ENCODE measurements at places on chromosomes 2 and 18. TPM values are rescaled to one million over a fixed set of nuclear protein-coding genes. Genes with fewer than 3 reads are reported as not detected.

DNA sequence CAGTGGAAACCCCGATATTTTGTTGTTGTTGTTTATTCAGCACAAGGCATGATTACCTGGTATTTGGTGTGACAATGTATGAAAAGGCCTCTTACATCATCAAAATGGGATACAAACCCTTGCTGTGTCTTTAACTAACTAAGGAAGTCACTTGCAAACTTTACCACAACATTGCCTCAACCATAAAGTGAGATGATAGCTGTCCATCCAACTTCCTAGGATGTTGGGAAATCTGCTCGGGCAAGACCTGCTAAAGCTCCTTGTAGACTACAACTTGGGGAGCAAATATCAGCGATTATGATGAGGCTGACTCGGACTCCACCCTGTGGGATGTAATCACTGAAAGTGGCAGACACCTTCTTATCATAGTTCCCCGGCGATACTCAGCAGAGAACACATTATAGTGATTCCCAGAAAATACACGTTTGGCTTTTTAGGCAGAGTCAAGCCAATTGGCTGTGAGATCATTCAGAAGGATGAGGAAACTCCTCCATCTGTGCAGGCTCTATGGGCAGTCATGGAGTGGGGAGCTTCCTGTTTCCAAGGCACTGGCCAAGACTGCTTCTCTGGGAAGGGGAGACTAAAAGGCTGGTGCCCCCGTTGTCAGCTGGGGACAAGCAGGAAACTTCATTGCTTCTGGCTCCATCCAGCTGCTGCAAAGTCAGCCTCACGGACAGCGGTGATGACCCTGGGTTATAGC, 289.0 kb downstream of the RNF144A start:
- no peak overlapping the region for H3K4me3 ChIP-seq
- DNase-seq = no peak
- H3K27me3 ChIP-seq = no peaks in the 10 kb centered on the region
- no peak overlapping the region for H3K27ac ChIP-seq

The ANKRD62 gene
- total RNA-seq = 0.09 TPM

- no peaks in the 10 kb centered on the region for H3K4me1 ChIP-seq
- H3K4me3 ChIP-seq = no peak overlapping the region
- no peaks in the 10 kb centered on the region for H3K27me3 ChIP-seq
- H3K36me3 ChIP-seq = no peaks in the 10 kb centered on the region
- no peak overlapping the region for H3K27ac ChIP-seq
These were observed 221.1 kb upstream of the ATP5MC3 start for GRCh38 chr2:175402571-175402970.

The KLHL30 gene
- total RNA-seq = 0.57 TPM

The MITD1 gene
- 34.4 TPM for total RNA-seq

DNA sequence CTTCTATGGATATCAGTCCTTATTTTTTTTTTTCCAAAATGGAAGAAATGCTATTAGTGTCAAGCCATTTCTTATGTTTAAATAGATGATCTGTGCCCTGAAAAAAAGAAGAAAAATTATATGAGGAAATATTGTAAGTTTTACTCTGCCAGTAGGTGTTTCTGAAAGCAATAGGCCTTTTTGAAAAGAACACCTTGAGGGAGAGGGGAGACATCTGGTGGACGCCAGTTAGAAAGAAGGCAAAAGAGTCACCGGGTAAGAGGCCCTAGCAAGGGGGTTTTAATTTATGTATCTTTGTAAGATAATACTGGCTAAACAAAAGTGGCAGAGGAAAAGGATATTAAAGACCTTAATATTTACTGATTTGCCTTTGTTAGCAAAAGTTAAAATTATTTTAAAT, 56.1 kb downstream of the DYNAP start:
- H3K36me3 ChIP-seq = no peaks in the 10 kb centered on the region
- peak; percentile 26 for DNase-seq
- no peaks in the 10 kb centered on the region for H3K4me1 ChIP-seq

The PTPRN gene
- total RNA-seq = 2.6 TPM

DNA sequence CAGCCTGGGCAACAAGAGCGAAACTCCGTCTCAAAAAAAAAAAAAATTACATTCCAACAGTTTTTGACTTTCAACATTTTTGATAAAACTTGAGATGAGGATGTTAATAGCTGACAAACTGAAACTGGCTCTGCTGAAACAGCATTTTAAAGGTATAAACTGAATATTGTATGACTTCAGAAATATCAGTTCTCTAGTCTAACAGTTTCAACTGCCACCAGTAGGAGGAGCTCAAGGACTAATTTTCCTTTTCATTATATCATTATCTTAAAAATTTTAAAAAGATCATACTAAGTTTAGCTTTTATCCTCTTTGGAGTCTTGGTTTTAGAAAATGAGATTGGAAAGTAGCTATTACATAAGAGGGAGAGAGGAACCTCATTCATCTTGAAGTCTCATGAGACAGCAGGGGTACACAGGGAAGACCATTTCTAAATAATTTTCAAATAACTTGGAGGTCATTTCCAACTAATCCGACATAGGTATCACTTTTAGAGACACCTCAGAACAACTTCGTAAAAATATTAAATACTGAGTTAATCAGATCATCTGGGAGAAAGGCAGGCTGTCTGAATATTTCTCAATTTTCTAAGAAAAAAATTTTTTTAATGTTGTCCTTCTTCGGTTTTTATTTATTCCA, 37.6 kb upstream of the MCM6 start:
- no peaks in the 10 kb centered on the region for H3K27me3 ChIP-seq
- no peak for DNase-seq
- H3K27ac ChIP-seq = no peak overlapping the region

DNA sequence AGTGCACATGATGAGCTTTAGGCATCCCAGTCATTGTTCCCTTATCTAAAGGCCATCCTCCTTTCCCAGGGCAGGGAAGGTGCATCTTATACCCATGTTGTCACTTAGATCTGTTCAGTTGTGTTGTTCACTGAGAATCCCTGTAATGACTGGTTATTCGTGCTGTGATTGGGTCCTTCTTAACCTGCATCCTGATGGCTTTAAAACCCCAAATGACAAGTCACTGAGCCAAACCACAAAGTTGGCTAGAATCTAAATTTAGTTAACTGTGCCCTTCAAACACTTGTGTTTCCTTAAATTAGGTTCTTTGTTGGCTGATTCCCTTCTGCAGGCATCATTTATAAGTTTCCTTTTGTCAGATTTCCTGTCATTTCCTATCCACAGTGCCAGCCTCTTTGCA, 58.5 kb upstream of the SLC16A14 start:
- no peaks in the 10 kb centered on the region for H3K36me3 ChIP-seq
- no peak for DNase-seq
- no peaks in the 10 kb centered on the region for H3K27me3 ChIP-seq
- no peak overlapping the region for H3K27ac ChIP-seq

The CFAP210 gene
- 7.2 TPM for total RNA-seq

The EML6 gene
- 5.1 TPM for total RNA-seq

- no peak overlapping the region for H3K4me3 ChIP-seq
- DNase-seq = peak; percentile 76
- peaks cover 42% of the 10 kb centered on the region for H3K4me1 ChIP-seq
These were observed 26.5 kb upstream of the ZNF516 start for GRCh38 chr18:76521417-76522121.

GRCh38 chr2:59733970-59734369, 819.5 kb downstream of the BCL11A start:
- H3K4me1 ChIP-seq = no peaks in the 10 kb centered on the region
- H3K27me3 ChIP-seq = no peaks in the 10 kb centered on the region
- no peak overlapping the region for H3K4me3 ChIP-seq

The FSIP2 gene
- total RNA-seq = 2.6 TPM

GRCh38 chr2:41394541-41394940, 653.3 kb upstream of the PKDCC start:
- H3K4me3 ChIP-seq = no peak overlapping the region
- no peaks in the 10 kb centered on the region for H3K27me3 ChIP-seq
- no peak overlapping the region for H3K27ac ChIP-seq

The MRPL33 gene
- total RNA-seq = 59.9 TPM

The PIEZO2 gene
- total RNA-seq = 33.2 TPM
